ENCODE measurements at places on chromosomes 1 and 21.
A peak's percentile ranks its signal among the peaks of the same experiment; 100 is the strongest.

DNA sequence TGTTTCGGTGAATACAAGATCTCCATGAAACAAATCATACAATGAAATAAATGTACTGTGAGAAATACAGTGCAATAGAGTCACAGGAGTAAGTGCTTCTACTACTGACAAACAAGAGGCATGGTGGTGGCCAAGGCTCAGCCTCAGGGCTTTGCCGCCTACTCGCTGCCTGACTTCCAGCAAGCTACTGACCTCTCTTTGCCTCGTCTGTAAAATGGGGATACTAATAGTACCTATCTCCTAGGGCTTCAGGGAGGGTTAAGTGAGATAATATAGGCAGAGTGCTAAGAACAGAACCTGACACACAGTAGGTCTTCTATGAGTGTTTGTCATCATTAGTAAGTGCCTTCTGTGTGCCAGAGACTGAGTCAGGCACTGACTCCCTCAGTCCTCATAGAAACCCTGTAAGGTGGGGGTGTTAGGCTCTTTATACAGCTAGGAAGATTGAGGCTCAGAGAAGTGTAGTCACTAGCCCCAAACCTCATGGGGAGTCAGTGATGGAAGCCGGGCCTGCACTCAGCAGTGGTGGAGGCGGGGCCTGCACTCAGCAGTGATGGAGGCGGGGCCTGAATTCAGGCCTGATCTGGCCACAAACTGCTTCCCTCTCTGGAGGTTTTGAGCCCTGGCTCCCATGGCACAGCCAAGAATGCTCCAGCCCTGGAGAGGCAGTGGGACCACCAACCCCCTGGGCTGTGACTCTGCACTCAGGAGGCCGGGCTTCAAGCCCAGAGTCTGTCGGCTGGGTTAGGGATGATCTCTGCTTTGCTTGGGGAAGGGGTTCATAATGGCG lies 6.8 kb downstream of the BSND start:
- DNase-seq: no peak

- no peak for DNase-seq
Observed at GRCh38 chr1:70415882-70416281, 4.8 kb downstream of the CTH start.

- no peak for DNase-seq
Observed at GRCh38 chr21:16059981-16060380, 330.2 kb downstream of the USP25 start.

DNA sequence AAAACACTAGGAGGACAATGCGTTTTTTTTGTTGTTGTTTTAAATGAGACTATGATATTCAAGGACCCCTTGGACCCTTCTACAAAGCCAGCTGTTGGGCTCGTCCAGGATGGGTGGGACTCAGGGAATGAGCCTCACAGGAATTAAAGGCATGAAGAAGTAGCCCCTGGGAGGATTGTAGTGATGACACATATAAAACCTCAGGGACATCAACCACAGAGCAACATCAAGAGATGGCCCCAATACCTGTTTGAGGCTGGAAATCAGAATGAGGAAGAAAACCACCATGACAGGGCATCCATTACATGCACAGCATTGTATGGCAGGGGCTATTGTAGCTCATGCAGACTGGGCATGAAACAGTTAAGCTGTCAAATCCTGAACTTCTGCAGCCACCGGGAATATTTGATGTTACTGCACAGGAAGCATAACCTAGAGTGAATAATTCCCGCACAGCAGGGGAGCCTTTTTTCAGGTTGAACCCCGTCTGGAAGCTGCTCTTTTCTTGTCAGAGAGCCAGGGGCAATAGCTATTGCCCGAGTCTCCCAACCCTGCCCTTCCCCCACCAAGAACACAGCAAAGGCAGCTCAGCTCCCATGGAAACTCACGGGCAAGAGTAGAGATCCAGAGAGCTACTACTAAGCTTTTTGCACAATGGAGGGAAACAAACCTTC lies 140.2 kb upstream of the FGGY start:
- no peak for DNase-seq

DNA sequence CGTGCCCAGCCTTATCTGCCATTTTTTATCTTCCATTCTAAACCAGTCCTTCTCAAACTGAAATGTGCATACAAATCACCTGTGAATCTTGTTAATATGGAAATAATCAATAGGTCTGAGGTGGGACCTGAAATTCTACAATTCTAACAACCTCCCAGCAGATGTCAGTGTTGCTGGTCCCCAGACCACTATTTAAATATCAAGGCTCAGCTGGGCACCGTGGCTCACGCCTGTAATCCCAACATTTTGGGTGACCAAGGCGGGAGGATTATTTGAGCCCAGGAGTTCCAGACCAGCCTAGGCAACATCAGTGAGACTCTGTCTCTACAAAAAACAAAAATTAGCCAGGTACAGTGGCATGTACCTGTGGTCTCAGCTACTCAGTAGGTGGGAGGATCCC lies 4.1 kb downstream of the UQCRHL start:
- DNase-seq: no peak

- peak; percentile 82 for DNase-seq
Observed at GRCh38 chr1:151968058-151968457, 25.6 kb downstream of the S100A10 start.

- DNase-seq: no peak
Observed at GRCh38 chr1:111720977-111721786, 18.0 kb downstream of the INKA2 start.

DNA sequence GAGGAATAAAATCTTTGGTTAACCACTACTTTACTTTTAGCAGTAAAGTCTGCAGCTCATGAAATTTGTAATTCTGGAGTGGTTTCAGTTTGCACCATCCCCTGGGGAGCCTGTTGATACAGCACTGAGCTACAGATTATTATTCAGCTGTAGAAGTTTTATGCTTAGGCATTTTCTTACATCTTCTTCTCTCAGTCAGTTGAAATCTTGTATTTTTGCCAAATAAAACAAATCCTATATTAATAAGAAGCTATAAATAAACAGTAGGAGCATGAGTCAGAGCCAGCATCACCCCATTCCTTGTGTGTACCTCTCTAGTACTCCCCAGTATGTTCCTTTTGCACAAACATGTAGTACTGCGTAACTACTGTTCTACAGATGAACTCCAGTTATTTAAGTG lies 118.9 kb downstream of the ATF6 start:
- DNase-seq: no peak

- no peak for DNase-seq
Observed at GRCh38 chr1:26536081-26536480, 6.5 kb downstream of the RPS6KA1 start.

GRCh38 chr1:62181532-62181931 lies 13.1 kb upstream of the L1TD1 start:
- no peak for DNase-seq

GRCh38 chr1:86499987-86500593 lies 31.4 kb downstream of the CLCA1 start:
- peak; percentile 74 for DNase-seq

GRCh38 chr1:89833183-89834082 lies 12.6 kb downstream of the LRRC8D start:
- no peak for DNase-seq

DNA sequence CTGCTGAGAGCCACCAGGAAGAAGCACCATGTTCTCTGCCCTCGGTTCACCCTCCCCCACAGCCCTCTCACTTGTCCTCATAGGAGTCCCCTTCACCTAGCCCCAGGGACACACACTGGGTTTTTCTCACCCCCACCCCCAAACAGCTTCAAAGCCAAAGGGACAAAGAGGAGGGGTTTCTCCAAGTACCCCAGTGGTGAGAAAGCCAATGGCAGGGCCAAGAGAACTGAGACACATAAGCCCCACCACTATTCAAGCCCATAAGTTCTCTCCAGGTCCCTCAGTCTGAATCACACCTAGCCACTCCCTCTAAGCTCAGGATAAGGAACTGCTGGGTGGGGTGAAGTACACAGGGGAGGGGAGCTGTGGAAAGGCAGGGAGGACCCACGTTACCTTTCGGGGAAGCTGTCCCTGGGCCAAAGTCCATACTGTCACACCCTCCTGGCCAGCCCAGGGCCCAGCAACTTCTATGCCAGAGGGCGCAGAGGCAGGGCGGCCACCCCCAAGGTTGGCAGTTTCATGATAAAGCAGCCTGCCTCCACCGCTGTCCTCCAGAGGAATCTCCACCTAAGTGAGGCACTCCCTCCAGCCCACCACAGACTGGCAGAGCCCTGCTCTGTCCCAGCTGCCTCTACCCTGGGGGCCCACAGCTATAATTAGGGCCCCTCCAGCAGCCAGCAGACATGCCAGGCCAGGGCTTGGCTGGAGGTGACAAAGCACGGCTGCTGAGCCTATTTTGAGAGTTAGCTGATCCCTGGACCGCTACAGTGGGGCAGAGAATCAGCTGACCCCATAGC lies 39.0 kb upstream of the PPP1R15B start:
- DNase-seq: no peak

All from activated CD4-positive, alpha-beta T cell treated with anti-CD3 and anti-CD28 coated beads, Interleukin-2, Interleukin-4, amounts not matched to agents 100 ng/mL and 50 ng/mL, durations not matched to agents 16 hours and 8 hours (primary cell).